ENCODE measurements at places on chromosomes 16 and 17.

- DNase-seq = no peak
Measured at GRCh38 chr16:88389621-88390160, 6.9 kb downstream of the ZNF469 start.

GRCh38 chr17:75834928-75835653 lies 9.1 kb downstream of the UNC13D start:
- DNase-seq = peak; percentile 48

- DNase-seq = no peak
Measured at GRCh38 chr16:6993544-6993943, 339.1 kb upstream of the RBFOX1 start.

GRCh38 chr17:52686140-52686539 lies 527.6 kb upstream of the CA10 start:
- DNase-seq = no peak

DNA sequence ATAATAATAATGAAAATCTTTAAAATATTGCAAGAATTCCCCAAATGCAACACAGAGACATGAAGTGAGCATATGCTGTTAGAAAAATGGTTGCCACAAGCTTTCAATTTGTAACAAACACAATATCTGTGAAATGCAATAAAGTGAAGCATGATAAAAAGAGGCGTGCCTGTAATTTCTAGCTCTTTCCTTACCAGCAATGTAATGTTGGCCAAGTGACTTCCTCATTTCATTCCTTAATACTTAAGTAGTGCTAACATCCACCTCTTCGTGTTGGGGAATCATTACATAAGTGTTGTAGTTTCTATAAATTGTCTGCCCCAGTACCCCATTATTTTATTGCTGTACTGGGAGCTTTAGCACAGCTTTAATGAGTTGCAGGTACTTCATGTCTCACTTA lies 1192.0 kb upstream of the CDH8 start:
- DNase-seq = no peak

GRCh38 chr17:48633266-48633677 lies 7.1 kb upstream of the HOXB9 start:
- no peak for DNase-seq

DNA sequence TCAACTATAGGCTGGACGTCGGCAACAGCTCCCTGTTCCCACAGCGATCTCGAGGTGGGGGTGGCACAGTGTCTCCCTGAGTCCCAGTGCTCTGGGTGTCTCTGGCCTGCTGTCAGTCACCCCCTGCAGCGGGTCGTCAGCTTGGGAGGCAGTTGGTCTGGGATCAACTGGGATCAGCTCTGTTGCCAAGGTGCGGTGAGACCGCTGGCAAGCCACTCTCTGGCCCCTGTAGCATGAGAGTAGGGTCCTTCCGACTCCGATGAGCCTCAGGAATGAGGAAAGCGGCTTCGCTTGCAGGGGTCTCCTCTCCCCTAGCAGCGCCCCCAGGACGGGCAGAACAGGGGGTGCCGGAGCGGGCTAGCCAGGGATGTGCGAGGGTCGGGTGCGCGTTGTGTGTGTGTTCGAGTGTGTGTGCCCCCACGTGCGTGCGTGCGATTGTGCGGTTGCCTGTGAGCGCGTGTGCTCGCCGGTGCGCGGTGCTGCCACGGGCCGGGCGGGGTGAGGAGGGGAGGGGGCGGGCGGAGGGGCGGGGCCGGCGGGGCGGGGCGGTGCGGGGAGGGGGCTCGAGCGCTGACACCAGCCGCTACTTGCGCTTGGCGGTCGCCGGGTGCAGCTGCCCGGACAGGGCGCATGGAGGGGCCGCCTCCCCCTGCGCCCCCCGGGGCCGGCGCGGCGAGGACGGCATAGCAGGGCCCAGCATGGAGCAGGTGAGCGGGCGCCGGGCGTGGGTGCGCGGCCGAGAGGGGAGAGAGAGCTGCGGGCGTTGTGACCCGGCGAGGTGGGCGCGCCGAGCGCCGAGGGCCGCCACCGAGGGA lies 9.4 kb upstream of the ARHGAP23 start:
- DNase-seq = peak; percentile 31

- no peak for DNase-seq
Measured at GRCh38 chr17:50663812-50664374, 29.2 kb downstream of the ABCC3 start.

DNA sequence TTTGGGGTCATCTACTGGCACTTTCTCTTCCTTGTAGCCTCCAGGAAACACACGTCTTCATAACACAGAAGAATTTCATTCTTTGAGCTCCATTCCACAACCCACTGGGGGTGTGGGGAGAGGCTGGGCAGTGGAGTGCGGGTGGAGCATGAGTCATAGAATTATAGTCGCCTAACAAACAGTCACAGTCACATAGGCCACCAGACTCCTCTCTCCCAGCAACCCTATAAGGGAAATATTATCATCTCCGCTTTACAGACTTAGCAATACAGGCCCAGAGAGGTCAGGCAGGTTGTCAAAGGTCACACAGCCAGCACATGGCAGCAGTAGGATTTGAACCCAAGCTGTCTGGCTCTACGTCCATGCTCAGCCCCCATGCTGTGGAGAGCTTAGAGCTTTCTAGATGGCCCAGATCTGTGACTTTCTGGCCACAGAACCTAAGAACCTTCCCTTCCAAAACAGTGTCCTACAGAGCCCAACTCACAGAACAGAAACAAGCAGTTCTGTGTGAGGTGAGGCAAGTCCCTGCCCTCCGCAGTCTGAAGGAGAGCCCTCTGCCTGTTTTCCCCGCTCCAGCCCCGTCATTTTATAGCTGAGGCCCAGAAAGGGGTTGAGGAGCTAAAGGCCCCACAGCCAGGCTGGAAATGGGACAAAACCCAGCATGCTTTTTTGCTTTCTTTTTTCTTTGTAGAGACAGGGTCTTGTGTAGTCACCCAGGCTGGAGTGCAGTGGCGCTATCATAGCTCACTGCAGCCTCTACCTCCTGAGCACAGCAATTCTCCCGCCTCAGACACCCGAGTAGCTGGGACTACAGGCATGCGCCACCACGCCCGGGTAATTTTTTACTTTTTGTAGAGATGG lies 10.7 kb upstream of the LITAF start:
- DNase-seq = no peak

DNA sequence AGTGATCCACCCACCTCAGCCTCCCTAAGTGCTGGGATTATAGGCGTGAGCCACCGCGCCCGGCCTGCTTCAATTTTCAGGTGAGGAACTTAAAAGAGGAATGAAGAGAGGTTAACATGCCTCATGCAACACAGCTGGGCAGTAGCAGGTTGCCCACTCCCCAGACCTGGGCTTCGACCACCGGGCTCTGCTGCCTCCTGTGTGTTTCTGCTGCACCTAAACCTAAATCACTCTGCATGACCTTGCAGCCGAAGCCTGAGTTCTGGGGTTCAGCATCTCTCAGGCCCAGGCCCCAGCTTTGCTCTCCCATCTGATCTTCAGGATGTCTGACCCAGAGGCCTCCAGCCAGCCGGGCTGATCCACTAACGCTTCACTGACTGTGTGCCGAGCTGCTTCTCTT lies 112.6 kb downstream of the OR1D5 start:
- no peak for DNase-seq

DNA sequence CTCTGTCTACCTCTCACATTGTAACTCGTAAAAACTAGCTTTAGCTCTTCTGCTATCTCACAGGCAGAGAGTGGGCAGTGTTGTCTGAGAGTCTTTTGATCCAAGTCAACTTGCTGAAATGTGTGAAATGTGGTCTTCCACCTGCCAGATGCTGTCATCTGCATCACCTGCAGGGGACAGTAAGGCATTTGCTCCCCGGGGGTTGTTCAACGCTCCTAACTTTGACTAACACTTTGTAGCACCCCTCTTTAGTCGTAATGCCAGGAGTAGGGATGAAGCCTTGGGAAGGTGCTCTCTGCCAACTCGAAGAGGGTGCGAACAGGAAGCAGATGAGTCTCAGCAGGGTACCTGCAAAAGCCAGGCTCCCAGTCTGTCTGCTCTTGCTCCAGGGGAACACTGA lies 36.1 kb downstream of the SNX11 start:
- peak; percentile 59 for DNase-seq

- DNase-seq = no peak
Measured at GRCh38 chr17:72404872-72405271, 284.1 kb downstream of the SOX9 start.

- DNase-seq = no peak
Measured at GRCh38 chr16:48420437-48420836, 35.2 kb upstream of the SIAH1 start.

- DNase-seq = peak; percentile 57
Measured at GRCh38 chr17:37405955-37406634, 541 bp downstream of the ACACA start.

DNA sequence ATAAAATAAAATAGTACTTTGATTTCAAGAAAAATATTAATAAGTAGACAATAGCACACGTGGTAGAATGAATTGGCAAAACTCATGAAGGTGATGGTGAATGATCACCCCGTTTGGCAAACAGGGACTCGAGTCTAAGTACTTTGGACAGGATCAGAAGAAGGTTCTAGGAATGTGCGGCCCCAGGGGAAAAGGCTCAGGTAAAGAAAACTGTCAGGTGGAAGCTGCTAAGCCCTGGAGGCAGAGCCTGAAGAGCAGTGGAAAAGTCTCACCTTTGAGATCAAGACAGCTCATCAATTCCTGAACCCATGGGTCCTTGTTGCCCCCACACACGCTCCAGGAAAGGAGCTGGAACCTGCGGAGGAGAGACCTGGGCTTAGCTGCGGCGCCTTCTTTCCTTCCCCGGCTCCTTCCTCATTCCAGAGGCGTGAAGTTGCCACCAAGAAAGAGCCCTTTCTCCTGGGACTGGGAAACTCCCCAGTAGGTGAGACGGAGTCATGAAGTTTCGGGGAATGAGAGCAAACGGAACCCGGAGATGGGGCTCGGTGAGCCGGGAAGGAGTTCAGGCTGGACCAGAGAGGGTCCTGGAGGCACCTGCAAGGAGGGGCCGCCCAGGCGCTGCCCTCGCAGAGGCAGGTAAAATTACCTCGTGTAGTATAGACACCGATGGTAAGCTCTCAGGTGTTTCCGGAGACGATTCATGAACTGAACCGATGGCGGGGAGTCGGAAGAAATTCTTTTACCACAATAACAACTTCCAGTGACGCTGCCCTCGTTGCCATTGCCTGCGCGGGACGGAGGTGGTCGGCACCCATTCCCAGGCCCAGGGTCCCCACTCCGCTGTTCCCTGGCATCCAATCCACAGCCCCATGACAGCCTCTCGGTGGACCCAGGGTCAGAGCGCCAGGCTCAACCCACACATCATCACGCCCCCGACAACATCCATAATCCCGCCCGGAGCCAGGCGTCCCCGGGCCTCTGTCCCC lies 1.2 kb upstream of the ZMYND15 start:
- no peak for DNase-seq

DNA sequence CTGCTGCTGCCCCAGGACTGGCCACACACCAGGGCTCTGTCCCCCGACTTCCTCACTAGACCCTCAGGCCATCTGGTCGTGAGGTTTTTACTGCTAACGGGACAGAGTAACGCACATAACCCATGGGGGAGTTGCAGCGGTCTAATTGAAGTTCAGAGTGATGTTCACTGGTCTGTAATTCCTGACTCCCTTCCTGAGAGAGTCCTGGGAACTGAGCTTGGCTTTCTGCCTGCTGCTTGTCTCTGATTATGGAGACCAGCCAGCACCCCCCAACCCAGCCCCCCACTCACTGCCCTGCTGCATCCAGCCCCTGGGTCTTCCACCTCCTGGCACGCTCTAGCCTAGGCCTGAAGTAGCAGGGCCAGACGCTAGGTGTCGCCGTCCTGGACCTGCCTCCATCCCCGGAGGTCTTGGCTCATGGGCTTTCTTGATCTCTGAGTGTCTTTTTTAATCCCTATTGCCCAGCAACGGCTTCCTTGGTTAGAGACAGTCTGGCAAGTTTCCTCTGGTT lies 192.9 kb downstream of the CCDC182 start:
- no peak for DNase-seq

- DNase-seq = peak; percentile 84
Measured at GRCh38 chr17:78925234-78925633, at the start of gene TIMP2. TIMP2 (minus strand) TSS chr17:78925387; CDS start chr17:78925088, 299 bp downstream.

DNA sequence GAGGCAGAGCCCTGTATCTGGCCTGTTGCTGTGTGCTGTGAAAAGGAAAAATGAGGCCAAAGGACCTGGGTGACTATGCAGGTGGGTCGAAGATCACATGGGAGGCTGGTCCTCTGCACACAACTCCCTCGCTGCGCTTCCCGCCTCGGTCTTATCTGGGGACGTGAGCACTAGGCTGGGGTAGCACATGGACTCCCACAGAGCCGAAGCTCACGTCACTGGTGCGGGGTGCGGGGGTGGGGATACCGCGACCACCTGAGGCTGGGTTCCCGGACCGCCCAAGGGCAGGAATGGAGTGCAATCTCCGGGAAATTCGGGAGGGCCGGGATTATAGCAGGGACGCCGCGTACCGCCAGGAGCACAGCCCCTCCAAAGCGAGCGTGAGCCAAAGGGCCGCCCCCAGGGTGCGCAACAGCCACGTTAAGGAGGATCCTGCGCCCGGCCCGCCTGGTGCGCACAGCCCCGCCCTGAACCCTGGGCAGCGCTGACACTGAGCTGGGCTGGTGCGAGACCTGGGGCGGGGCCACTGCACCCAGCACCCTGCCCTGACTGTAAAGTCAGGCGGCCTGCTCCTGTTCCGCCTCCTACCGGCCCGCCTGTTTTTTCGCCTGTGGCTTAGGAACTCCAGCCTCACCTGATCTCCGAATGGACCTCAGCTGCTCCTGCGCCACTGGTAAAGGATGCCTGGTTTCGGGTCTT lies 4.8 kb downstream of the MT1A start:
- DNase-seq = no peak

DNA sequence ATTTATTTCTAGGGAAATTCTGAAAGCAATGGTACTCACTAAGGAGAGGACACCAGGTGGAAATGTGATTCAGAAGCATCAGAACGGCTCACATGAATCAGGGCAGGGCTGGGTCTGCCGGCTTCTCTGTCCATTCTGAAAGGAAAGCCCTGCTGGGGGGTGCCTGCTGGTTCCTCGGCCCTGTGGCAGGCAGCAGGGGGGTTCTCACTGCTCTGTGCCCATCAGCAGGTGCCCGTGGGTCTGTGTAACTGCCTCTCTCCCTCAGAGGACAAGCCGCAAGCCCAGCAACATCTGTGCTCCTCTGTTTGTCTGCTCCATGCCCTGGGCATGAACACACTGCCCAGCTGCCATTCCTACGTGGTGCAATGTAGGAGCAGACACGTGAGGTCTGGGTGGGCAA lies 74.9 kb upstream of the ZNF423 start:
- no peak for DNase-seq

DNA sequence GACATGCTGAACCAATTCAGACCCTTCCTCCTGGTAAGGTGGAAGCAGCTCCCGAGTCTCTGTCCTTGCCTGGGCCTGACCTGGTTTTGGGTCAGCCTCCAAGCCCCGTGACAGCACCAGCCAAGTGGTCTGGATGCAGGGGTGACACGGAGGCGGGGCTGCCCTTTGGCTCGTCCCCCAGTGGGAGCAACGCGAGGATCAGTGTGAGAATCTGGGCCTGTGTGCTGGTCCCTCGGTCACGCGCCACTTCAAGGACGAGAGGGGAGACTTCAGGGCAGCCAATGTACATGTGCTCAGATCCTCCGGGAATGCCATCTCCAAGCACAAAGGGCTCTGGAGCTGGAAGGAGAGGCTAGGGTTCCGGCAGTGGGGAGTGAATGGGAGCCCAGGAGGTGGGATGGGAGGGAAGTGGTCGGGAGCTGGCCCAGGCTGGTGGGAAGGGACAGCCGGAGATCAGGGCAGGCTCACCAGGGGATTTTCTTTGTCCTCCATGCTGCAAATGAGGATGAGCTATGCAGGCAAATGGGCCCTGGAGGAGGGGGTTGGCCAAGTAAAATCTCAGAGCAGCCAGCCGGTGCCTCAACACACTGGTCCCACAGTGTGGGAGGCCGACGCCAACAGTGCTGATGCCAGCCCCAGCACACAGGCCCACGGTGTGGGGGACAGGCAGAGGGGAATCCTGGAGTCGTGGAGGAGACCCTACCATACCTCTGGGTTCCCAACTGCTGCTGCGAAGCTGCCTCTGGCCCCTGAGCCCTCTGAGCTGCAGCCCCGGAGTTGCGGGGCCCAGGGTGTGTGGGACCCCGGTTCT lies 4.2 kb upstream of the NDRG4 start:
- DNase-seq = peak; percentile 27

Measured in NCI-H1092 treated with DMSO at 0.1 percent for 48 hours (cell line).